ENCODE measurements at places on chromosomes 2 and 18. TPM values are rescaled to one million over a fixed set of nuclear protein-coding genes. Genes with fewer than 3 reads are reported as not detected.
A peak's percentile ranks its signal among the peaks of the same experiment; 100 is the strongest.

ASB18 gene
- not detected for polyA plus RNA-seq

EHD3 gene
- 4.9 TPM for polyA plus RNA-seq

FZD7 gene
- not detected for polyA plus RNA-seq

MAB21L4 gene
- not detected for polyA plus RNA-seq

ZNF892 gene
- polyA plus RNA-seq = 0.68 TPM

NTSR2 gene
- not detected for polyA plus RNA-seq

RAB6C gene
- polyA plus RNA-seq = not detected

GRCh38 chr2:187206071-187206470, 242.0 kb downstream of the CALCRL start:
- no peaks in the 10 kb centered on the region for H3K27me3 ChIP-seq
- no peak overlapping the region for H3K4me3 ChIP-seq
- no peak overlapping the region for H3K27ac ChIP-seq
- H3K4me1 ChIP-seq = no peaks in the 10 kb centered on the region

DNA sequence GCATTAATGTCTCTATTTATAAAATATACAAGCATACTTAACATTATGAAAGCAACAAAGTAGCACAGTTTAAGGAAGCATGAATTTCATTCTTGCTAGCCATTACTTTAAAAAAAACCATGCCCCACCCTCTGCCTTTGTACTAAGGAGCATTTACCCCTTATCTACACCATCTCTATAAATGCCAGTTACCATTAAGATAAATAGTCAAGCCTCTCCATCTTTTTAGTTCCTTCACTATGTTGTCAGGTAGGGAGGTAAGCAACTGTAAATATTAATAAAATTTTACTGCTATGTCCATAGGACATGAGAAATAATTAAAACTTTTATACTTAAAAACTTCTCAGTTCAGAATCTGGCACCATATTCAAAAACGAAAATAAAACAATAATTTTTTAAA, 42.1 kb downstream of the ROCK1 start:
- no peak overlapping the region for H3K4me3 ChIP-seq
- H3K36me3 ChIP-seq = no peaks in the 10 kb centered on the region
- no peak overlapping the region for H3K27ac ChIP-seq
- H3K27me3 ChIP-seq = no peaks in the 10 kb centered on the region
- H3K4me1 ChIP-seq = peaks cover 46% of the 10 kb centered on the region

DNA sequence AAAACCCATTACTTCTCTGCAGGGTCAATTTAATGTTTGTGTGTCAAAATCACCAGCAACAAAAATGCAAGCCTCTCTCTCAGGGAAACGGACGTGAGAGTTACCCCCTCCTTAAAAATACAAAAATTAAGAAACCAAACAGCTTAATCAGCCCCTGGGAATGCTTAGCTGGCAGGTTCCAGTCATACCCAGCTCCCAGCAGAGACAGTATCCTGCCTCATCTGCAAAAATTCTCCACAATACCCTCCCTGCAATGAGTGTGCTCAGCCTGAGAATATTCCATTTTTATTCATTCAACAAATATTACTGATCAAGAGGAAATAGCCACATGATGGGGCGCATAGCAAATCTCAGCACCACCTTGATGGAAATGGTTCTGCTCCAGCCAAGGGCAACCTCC, 36.3 kb downstream of the ST8SIA5 start:
- no peaks in the 10 kb centered on the region for H3K4me1 ChIP-seq
- H3K36me3 ChIP-seq = no peaks in the 10 kb centered on the region
- DNase-seq = no peak
- H3K27ac ChIP-seq = no peak overlapping the region

- peaks cover 3% of the 10 kb centered on the region for H3K27me3 ChIP-seq
- H3K36me3 ChIP-seq = peaks cover 6% of the 10 kb centered on the region
- no peak for DNase-seq
- no peak overlapping the region for H3K27ac ChIP-seq
- peaks cover under 1% of the 10 kb centered on the region for H3K4me1 ChIP-seq
- H3K4me3 ChIP-seq = no peak overlapping the region
Observed at GRCh38 chr2:239370403-239370802, 30.4 kb downstream of the HDAC4 start.

GRCh38 chr18:8990276-8991031, 112.0 kb upstream of the NDUFV2 start:
- H3K27ac ChIP-seq = no peak overlapping the region
- DNase-seq = no peak
- peaks cover 14% of the 10 kb centered on the region for H3K27me3 ChIP-seq
- H3K4me1 ChIP-seq = no peaks in the 10 kb centered on the region
- H3K4me3 ChIP-seq = no peak overlapping the region

GRCh38 chr2:46144133-46144800, 152.9 kb upstream of the EPAS1 start:
- peak; percentile 65 for DNase-seq
- peak overlapping the region; percentile 62 for H3K27ac ChIP-seq
- peak overlapping the region; percentile 51 for H3K4me3 ChIP-seq
- peaks cover 10% of the 10 kb centered on the region for H3K4me1 ChIP-seq

- H3K27me3 ChIP-seq = no peaks in the 10 kb centered on the region
- DNase-seq = no peak
- no peaks in the 10 kb centered on the region for H3K4me1 ChIP-seq
- no peak overlapping the region for H3K27ac ChIP-seq
Observed at GRCh38 chr18:59951591-59951990, 51.8 kb downstream of the PMAIP1 start.

- no peak overlapping the region for H3K27ac ChIP-seq
- peaks cover 9% of the 10 kb centered on the region for H3K27me3 ChIP-seq
- no peaks in the 10 kb centered on the region for H3K36me3 ChIP-seq
- DNase-seq = no peak
- peaks cover 4% of the 10 kb centered on the region for H3K4me1 ChIP-seq
Observed at GRCh38 chr2:85748985-85749875, 4.6 kb upstream of the ATOH8 start.

DNA sequence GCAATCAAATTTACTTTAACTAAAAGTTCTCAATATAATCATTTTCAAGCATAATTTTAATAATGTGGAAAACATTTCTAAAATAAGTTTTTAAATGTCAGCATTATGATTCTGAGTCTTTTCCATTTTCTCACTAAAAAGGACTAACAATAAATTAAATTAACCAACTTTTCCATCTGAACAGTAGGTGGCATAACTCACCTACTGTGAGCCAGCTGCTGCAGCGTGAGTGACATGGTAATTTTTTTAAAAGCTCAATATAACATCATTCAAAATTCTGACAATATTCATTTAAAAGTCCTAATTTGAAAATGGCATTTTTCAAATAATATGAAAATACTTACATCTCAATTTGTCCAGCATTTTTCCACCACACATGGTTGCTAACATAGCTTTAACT, 66.5 kb downstream of the DTNB start:
- H3K27ac ChIP-seq = no peak overlapping the region
- H3K36me3 ChIP-seq = no peaks in the 10 kb centered on the region
- H3K4me1 ChIP-seq = no peaks in the 10 kb centered on the region
- H3K27me3 ChIP-seq = no peaks in the 10 kb centered on the region
- H3K4me3 ChIP-seq = no peak overlapping the region
- DNase-seq = peak; percentile 21

DNA sequence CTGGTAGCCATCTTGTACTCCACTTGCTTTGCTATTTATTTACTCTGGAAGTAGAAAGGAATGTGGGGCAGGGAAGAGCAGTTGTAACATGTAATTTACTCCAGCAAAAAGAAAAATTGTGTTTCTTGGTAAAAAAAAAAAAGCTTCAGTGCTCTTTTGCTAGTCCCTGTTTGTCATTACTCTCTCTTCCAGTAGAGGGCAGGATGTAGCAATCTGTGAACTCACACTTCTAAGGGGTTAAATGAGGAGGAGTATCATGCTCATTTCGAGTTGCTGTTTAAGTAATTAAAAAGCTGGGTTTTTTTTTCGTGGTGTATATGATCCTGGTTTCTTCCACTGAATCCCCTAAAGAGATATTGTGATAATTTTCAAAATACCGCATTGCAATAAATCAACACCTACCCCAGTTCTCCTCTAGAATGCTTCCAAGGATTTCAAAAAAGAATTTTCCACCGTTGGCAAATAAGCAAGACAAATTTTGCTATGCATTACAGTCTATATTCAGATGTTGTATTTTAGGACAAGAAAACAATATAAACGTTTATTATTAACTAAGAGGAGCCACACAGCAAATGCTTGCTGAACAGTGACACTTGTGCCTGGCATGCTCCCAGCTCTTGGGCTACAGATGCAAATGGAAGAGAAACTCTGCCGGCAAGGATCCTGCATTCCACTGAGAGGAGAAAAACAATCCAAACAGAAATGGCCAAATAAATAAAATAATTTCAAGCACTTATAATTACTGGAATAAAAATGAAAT, 261.6 kb downstream of the ASXL3 start:
- H3K27me3 ChIP-seq = peaks cover 2% of the 10 kb centered on the region
- no peaks in the 10 kb centered on the region for H3K36me3 ChIP-seq
- no peaks in the 10 kb centered on the region for H3K4me1 ChIP-seq
- H3K27ac ChIP-seq = no peak overlapping the region

DNA sequence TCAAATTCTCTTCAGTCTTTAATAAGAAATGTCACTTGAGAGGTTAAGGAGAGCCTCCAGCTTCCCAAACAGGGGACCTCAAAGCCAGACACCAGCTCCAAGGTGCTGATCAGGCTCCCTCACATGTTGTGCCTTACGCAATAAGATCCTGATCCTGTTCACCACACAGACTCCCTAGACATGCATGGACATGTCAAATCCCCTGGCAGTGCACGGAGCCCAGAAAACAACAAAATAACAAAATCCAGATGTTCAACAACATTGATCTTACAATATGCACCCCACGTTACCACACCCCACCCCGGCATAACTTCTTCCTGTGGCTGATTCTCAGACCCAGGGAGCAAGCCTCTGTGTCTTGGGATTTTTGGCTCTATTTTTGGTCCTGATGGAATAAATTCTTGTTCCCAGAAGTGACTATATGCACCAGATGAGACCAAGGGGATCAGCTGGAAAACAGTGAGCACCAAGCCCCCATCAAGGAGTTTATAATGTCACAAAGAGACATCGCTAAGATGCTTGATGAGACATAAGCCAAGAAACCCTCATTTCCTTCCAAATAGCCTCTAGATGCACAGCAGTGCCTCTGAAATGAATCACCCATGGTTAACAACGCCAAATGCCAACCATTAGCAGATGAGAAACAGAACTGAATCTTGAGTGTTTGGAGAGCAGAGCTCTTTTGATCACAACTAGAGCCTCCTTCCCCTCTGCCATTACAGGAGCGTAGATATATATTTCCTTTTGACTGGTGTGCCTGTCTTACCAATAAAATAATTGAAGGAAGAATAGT, 198.2 kb downstream of the PRKCE start:
- H3K27ac ChIP-seq = no peak overlapping the region
- H3K4me1 ChIP-seq = peaks cover 17% of the 10 kb centered on the region
- no peak overlapping the region for H3K4me3 ChIP-seq
- no peaks in the 10 kb centered on the region for H3K27me3 ChIP-seq

- no peak overlapping the region for H3K27ac ChIP-seq
- H3K27me3 ChIP-seq = peaks cover 32% of the 10 kb centered on the region
- no peak for DNase-seq
- no peaks in the 10 kb centered on the region for H3K36me3 ChIP-seq
- no peak overlapping the region for H3K4me3 ChIP-seq
Observed at GRCh38 chr18:79634593-79635426, 44.8 kb upstream of the CTDP1 start.

DNA sequence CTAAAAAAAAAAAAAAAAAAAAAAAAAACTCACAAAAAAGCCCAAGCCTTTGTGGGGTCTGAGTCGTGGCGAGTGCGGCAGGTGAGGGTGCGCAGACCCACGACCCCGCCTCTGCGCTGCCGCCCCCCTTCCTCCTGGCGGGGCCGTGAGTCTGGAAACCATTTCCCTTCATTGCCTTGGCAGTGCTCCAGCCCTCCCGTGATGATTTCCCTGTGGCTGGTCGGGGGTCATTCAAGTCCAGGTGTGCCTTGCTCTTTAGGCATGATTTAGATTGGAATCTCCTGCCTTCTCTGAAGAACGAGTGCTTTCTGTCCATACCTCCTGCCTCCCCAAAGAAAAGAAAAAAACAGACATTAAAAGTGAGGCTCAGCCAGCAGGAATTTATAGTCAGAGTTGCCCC, 161.8 kb downstream of the FAM210A start:
- peaks cover 33% of the 10 kb centered on the region for H3K4me1 ChIP-seq
- no peaks in the 10 kb centered on the region for H3K27me3 ChIP-seq
- no peak for DNase-seq
- H3K27ac ChIP-seq = no peak overlapping the region

DNA sequence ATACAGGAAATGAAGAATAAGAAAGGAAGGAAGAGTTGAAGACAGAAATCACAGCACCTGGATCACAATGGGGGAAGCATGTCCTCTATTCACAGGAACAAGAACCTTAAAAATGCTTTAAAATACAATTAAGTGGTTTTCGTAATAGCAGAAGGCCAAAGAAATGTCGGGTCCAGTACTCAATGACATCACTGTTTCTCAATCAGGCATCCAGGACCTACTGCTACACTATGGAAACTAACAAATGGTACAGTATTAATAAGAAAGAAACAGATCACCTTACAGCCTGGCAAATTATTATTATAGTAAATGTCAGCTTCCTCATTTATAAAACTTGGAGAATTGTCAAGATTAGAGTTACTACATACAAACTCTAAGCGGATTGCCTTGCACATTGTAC, 15.8 kb downstream of the HNRNPLL start:
- no peaks in the 10 kb centered on the region for H3K4me1 ChIP-seq
- no peak for DNase-seq
- no peak overlapping the region for H3K4me3 ChIP-seq
- no peaks in the 10 kb centered on the region for H3K36me3 ChIP-seq

All from immature natural killer cell (primary cell).